RPMI7951 (cell line): ENCODE measurements at places on chromosomes 13 and 19.

- peak; percentile 76 for DNase-seq
Observed at GRCh38 chr13:49097374-49097773, 121.7 kb downstream of the FNDC3A start.

- DNase-seq, result peak; percentile 68
Observed at GRCh38 chr19:43229315-43229714, 23.9 kb upstream of the PSG4 start.

GRCh38 chr13:106471957-106472543 lies 63.4 kb downstream of the EFNB2 start:
- DNase-seq, result peak; percentile 86

- no peak for DNase-seq
Observed at GRCh38 chr13:113371061-113371460, 7.1 kb upstream of the GRTP1 start.

- no peak for DNase-seq
Observed at GRCh38 chr19:51305479-51305878, 6.0 kb upstream of the IGLON5 start.

GRCh38 chr13:98892821-98893220 lies 85.0 kb downstream of the DOCK9 start:
- DNase-seq, result no peak

DNA sequence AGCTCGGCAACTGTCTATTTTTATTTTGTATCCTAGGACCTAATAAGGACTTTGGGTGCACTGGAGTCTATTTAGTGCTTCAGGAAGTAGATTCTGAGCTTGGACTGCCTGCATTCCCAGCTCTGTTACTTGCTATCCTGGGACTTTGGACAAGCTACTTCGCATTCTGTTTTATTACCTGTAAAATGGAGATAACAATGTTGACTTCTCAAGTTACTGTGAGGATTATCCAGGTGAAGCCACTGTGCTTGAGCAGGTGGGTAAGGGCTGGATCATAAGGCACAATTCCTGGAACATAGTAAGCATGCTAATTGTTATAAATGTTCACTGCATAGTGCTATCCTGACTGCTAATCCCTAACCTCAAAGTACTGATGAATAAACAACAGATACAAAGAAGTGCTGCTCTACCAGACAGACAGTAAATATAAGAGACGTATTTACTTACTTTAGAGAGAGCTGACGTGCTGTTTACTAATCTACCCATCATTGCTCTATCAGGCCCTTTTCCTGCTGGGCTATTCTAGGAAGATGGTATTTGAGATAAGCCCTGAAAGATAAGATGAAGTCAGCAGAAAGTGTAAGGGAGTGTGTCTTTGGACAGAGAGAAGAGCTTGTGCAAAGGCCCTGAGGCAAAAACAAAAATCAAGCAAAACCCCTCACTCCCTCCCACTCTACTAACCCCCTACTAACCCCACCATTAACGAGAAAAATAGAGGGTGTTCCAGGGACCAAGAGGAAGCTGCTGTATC lies 50.8 kb upstream of the FLT1 start:
- DNase-seq, result no peak

- DNase-seq, result no peak
Observed at GRCh38 chr13:97979051-97979450, 25.6 kb downstream of the IPO5 start.

- DNase-seq, result peak; percentile 20
Observed at GRCh38 chr13:41075034-41075433, 13.7 kb downstream of the WBP4 start.

GRCh38 chr13:76980075-76980718 lies 11.7 kb upstream of the CLN5 start:
- peak; percentile 45 for DNase-seq

DNA sequence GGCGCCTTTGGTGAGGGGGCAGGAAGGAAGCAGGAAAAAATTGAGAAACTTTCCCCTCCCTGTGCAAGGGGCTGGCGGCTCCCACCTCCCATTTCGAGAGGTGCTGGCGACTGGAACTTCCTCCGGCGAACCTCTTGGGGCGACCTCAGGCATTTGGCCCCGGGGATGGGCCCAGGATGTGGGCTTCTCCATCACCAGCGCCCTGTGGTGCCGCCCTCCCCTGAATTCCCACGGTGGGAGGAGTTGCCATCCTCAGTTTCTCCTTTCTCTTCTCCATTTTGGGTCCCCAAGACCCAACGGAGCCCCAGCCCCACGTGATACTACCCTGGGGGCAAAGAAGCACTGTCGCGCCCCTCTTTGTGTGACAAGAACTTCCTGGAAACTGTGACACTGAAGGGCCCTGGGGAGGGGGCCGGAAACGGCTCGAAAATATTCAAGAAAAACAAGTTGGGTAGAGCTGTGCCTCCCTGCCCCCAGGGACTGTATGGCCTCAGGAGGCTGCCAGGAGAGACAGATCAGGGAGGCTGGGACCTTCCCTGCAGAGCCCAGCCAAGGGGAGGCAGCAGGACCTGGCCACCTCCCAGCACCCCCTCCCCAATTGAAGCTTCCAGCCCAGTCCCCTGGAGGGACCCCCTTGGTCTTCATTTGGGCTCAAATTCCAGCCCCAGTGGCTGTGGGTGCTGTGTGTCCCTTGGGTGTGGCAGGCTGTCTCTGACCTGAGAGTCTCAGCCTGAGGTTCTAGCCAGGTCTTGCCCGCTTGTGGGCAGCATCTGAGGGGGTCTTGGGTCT lies 16.2 kb upstream of the AP1M2 start:
- no peak for DNase-seq

GRCh38 chr13:114054264-114054663 lies 78.2 kb downstream of the RASA3 start:
- no peak for DNase-seq

GRCh38 chr19:18594824-18595373 lies 6.3 kb downstream of the REX1BD start:
- DNase-seq, result no peak

GRCh38 chr13:108266321-108266990 lies 3.1 kb upstream of the TNFSF13B start:
- DNase-seq, result peak; percentile 36

DNA sequence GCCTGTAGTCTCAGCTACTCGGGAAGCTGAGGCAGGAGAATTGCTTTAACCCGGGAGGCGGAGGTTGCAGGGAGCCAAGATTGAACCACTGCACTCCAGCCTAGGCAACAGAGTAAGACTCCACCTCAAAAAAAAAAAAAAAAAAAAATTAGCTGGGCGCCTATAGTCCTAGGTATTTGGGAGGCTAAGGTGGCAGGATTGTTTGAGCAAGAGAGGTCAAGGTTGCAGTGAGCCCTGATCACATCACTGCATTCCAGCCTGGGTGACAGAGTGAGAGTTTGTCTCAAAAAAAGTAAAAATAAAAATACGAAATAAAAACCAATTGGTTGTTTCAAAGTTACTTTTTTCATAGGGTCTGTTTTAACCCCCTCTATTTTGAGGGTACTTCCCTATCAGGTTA lies 1.3 kb upstream of the LMNB2 start:
- DNase-seq, result no peak

- no peak for DNase-seq
Observed at GRCh38 chr19:18333680-18334079, 6.7 kb upstream of the PGPEP1 start.

DNA sequence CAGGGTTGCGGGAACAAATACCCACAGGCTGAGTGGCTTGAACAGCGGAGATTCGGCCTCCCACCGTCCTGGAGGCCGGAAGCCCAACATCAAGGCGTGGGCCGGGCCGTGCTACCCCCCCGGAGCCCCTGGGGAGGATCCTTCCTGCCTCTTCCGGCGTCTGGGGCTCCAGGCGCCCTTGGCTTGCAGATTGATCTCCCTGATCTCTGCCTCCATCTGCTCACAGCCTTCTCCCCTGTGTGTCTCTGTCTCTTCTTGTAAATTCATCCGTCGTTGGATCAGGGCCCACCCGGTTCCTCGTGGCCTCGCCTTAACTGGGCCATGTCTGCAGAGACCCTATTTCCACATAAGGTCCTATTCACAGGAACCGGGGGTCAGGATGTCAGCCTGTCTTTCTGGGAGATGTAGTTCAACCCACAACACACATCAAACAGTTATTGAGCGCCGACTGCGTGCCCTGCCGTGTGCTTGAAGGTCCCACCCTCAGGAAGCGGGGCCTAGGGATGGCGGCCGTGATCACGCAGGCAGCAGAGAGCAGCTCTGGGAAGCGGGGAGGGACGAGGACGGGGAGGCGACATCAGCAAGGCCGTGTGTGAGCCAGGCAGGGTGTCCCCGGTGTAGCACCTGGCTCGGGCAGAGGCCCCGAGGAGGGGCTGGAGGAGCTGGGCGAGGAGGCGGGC lies 21.3 kb downstream of the HCN2 start:
- peak; percentile 98 for DNase-seq

- DNase-seq, result no peak
Observed at GRCh38 chr19:38687837-38688378, 40.5 kb downstream of the ACTN4 start.

DNA sequence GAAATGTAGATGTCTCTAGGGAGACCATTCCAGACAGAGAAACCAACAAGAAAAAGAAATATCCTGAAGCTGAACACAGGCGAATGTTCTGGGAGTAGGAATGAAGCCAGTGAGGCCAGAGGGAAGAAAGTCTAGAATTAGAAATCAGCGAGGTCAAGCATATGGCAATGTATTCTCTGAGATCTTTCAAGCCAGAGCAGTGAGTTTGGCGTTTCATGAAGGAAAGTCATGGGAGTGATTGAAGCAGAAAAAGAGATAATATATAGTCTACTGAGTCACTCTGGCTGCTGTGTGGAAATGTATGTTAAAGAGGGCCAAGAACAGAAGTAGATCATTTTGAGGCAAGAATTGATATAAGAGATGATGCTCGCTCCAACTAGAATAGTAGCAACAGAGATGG lies 576.0 kb downstream of the PCDH17 start:
- no peak for DNase-seq

- peak; percentile 22 for DNase-seq
Observed at GRCh38 chr19:8311461-8312260, 3.5 kb upstream of the CD320 start.

- no peak for DNase-seq
Observed at GRCh38 chr19:38959618-38960017, 15.9 kb downstream of the FBXO17 start.

DNA sequence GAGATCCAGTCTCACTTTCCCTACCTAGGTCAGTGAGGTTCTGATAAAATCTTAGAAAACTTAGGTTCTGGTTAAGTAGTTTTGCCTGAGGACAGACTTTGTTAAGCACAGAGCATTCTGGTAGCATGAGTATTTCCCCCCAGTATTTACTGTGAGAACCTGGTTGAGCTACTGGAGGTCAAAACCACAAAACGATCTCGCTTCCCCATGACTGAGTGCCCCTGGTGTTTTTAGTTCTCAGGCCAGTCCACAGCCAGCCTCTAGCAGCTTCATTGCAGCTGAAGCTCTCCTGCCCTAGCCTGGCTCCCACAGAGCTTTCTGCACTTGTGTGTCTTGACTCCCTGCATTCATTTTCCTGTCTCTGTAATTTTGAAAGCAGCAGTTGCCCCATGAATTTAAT lies 1138.2 kb downstream of the UQCRFS1 start:
- DNase-seq, result no peak

DNA sequence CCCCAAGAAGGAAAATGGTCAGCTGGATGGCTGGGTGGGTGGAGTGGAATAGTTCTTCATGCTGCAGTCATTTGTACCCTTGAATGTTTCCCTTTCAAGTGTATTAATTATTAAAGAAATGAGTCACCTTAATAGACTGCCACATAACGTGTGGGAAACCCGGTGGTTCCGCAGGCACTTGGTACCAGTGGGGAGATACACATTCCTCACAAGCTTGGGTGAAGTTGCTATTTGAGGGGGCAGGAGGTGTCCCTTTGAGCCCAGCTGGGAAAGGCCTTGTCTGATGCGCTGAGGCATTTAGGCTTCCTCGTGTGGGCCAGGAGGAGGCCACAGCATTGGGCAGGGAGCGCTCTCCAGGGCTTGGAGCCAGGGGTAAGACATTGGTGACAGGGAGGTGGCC lies 57.7 kb downstream of the ATP8A2 start:
- DNase-seq, result no peak

DNA sequence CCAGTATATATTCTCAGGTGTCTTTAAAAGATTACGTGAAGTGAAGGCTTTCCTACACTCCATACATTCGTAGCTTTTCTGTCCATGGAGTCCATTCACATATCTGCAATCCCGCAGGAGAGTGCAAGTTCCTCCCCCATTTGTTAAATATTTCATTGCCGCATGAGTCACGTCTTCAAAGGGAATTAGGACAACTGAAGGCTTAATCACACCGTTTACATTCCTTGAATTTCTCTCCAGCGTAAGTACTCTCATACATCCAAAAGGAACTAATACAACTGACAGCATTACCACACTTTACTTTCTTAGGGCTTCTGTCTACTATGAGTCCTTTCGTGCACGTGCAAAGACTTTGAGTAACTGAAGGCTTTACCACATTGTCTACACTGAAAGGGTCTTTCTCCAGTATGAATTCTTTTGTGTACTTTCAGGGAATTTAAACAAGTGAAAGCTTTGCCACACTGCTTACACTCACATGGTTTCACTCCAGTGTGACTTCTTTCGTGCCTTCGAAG lies 29.0 kb upstream of the ZNF564 start:
- DNase-seq, result peak; percentile 78

DNA sequence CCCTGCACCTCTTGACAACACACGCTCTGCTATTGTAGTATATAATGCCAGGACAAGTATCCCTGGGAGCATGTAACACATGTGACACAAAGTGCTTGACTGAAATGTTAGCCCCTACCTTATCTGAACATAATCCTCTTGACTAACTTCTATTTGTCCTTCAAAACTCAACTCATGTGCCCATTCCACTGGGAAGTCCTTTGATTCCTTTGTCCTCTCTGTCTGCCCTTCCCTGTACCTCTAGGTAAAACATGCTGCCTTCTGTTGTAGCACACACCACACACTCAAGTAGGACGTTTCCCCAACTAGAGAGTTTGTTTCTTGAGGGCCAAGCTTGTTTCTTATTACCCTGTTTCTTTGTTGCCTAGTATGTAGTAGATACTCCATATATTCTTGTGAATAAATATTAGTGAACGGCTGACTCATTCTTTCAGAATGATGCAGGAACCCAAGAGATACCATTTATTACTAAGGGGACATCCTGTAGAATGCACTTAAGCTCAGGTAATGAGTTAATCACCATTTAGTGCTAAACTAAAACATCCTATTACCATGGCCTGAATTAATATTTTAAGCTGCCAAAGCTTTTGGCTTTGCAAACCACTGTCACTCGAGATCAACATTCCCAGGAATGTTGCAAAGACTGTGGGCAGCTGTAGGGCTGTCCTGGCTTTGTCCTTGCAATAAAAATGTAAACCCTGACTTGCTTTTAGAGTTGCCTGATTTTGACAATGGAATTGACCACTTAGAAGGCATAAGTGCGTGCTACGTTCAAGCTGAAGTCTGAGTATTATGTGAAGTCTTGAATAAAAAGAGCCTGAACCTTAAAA lies 313.4 kb downstream of the COG6 start:
- DNase-seq, result no peak

- DNase-seq, result no peak
Observed at GRCh38 chr13:51997641-51998330, 13.5 kb downstream of the ATP7B start.

- no peak for DNase-seq
Observed at GRCh38 chr13:38167164-38167822, 182.4 kb upstream of the UFM1 start.

GRCh38 chr13:113633485-113633873 lies 24.5 kb downstream of the ATP4B start:
- DNase-seq, result no peak

GRCh38 chr19:18440415-18440877 lies 2.5 kb upstream of the ISYNA1 start:
- no peak for DNase-seq
